ENCODE measurements at places on chromosomes 7 and 10.

DNA sequence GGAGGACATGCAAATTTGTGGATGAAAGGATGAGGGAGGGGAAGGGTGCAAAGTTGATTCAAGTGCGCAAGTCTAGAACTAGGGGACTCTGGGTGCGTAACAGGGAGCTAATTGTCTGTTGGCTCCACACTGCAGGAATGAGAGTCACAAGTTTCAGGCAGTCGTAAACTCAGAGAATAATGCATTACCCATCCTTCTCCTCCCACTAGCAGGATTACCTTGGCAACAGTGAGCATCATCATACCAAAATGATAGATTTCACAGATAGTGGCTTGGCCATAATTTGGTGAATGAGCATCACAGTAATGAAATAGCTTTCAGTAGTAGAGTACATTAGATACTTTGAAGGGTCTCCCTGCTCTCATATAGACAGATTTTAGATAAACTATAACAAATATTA is 565.5 kb downstream of the GALNT17 start:
- no peak for DNase-seq

DNA sequence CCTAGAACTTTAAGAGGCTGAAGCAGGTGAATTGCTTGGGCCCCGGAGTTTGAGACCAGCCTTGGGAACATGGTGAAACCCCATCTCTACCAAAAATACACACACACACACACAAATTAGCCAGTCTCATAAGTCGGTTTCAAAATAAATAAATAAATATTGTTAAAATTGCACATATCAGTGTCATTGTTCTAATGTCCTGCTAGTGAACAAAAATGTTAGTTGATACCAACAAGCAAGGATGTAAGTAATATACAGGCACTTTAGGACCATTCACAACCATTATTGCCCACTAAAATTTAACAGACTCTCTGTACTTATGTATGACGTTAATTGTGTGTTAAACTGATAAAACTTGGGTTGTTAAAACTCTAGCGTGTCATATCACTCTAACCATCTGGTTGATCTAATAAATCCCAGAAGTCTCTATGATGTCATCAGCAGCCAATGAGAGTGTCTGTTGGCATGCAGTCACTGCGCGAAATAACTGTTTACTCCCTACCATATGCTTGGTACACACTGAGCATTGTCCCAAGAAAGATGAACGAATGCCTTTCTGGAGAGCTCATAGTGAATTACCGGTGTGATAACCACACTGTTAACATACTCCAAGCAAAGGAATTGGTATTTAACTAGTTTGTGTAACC is 30.4 kb upstream of the OTUD1 start:
- DNase-seq: no peak

DNA sequence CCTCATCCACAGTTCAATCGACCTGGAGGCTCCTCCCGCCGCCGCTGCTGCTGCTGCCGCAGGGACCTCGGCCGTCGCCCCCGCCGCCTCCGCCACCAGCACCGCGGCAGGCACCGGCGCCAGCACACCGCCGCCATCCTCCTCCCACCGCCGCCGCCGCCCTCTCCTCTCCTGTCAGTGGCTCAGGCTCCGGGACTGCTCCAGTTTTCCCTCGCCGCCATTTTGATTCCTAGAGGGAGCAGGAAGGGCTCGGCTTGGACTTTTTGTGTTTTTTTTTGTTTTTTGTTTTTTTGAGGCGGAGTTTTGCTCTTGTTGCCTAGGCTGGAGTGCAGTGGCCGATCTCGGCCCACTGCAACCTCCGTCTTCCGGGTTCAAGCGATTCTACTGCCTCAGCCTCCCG is 3.0 kb upstream of the MCM10 start:
- DNase-seq: peak; percentile 11

GRCh38 chr10:111319866-111320265 is 243.0 kb downstream of the ADRA2A start:
- DNase-seq: no peak

DNA sequence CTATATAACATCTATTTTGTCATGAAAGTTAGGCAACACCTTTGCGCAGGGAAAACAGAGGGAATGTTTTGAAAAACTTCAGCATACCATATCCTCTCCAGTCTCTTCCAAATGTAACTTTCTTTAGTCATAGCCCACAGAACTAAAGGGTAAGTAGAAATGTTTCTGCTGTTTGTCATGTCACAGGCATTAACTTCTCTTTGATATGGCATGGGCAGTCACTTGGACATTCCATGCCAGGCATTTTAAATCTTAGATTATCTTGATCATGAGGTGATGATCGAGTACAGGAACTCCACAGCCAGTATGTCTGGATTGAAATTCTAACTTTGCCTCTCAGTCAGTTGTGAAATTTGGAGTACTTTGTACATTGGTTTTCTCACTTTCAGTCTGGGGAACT is 27.5 kb upstream of the ETV1 start:
- DNase-seq: no peak

DNA sequence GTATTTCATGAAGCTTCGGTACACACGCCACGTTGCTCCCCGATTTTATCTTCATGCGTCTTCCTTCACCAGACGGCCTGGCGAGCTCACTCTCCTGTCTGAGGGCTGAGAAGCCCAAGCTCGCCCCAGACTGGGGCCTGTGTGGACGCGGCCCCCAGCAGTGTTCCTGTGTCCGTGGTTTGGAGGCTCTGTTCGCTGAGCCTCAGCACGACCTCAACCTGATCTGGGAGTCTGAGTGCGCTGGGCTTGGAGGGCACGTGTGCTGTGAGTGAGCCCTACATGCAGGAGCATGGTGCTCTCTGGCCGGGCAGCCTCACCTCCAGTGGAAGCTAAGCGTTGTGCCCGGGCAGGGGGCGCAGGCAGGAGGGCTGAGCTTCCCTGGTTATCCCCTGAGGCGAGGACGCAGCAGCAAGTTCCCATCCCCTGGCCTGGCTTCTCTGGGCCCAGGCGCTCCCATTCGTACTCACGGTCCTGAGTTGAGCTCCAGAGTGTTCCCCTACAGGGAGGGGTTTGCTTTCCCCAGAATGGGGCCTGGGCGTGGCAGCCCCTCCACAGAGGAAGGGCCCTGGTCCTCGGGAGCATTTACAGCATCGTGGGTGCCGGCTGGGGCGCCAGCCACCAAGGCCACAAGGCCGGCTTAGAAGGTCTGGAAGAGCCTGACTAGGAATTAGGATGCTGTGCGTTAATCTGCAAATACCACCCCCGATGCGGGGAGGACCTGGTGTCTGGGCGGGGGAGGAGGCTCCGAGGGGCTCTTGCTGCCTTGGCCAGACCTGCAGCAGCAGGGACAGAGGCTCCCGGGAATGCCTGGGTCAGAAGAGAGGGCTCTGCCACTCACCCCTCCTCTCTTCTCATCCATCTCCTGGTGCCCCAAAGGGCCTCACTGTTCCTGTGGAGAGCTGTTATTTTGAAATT is 400.6 kb downstream of the DNAJB6 start:
- DNase-seq: no peak

DNA sequence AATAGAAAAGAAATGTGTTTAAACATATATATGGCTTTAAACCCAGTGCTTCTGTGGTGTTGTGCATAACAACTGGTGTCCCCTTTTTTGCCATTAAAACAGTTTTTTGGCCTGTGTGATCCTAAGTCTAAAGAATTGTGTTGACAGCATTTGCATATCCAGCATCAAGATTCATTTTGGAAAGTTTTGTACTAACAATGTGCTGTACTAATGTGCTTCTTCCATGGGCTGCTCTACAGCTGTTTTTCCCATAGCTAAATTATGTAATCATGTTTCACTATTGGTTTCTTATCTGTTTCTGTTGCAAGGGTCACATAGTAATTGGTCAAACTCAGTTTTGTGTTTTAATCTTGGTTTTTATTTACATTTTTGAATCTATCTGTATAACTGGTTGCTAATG is 5.5 kb downstream of the CNNM2 start:
- DNase-seq: no peak

DNA sequence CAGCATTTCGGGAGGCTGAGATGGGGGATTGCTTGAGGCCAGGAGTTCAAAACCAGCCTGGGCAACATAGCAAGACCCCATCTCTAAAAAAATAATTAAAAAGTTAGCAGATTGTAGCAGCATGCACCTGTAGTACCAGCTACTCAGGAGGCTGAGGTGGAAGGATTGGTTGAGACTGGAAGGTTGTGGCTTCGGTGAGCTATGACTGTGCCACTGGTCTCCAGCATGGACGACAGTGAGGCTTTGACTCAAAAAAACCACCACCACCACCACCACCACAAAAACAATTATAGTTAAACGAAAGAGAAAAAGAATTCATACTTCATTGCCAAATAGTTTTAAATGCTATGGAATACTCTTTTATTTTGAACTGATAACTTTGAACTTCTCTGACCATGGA is 63.4 kb downstream of the VTI1A start:
- DNase-seq: peak; percentile 7

GRCh38 chr7:137001041-137001440 is 132.6 kb downstream of the CHRM2 start:
- no peak for DNase-seq

- peak; percentile 31 for DNase-seq
Measured at GRCh38 chr10:69801094-69801433, 642 bp upstream of the COL13A1 start.

DNA sequence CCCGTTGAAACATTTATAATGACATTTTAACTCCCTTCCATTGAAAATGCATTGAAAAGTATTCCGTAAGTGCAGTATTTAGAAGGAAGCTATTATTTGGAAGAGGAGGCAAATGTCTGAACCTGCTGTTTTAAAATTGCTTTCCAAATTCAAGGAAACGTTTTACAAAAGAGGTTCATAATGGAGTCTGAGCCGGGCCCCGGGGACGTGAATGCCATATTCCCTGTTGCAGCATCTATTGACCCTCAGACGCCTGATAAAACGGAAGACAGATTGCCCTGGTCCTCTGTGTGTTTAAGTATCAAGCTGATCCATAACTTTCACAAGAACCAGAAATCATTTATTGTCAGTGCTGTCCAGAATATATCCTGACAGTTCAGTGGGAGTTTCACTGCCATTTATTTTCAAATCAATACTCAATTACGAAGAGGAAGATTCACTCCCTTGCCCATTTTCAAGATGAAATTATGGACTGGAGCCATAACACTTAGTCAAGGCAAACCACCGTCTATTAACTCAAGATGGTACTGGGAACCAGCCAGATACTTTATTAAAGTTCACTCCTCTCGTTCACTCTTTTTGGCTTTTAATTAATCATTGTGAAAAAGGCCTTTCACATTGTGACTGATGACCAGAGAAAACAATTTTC is 435.7 kb upstream of the PFKP start:
- no peak for DNase-seq

DNA sequence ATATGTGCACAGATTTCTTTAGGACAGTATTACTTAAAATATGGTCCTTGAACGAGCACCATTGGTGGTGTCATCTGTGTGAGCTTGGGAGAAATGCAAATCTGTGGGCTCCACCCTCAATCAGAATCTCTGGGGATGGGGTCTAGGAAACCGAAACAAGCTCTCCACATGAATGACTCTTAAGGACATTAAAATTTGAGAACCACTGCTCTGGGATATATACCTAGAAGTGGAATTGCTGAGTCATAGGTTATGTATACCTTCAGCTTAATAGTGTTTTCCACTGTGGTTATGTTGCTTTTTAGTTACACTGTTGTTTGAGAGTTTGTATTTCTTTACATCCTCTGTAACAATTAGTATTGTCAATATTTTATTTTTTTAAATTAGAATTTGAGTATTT is 24.0 kb downstream of the ZNRF2 start:
- DNase-seq: peak; percentile 18

GRCh38 chr10:70494536-70494935 is 16.0 kb downstream of the PALD1 start:
- peak; percentile 19 for DNase-seq

- no peak for DNase-seq
Measured at GRCh38 chr7:80453699-80454340, 58.0 kb downstream of the GNAT3 start.

- no peak for DNase-seq
Measured at GRCh38 chr10:126637501-126637900, 33.0 kb downstream of the C10orf90 start.

GRCh38 chr7:140734729-140735128 is 38.2 kb downstream of the NDUFB2 start:
- DNase-seq: no peak

- no peak for DNase-seq
Measured at GRCh38 chr7:43248961-43249822, 136.7 kb downstream of the HECW1 start.

- no peak for DNase-seq
Measured at GRCh38 chr7:95508780-95509179, 23.0 kb downstream of the ASB4 start.

GRCh38 chr7:5523052-5523711 is 99.5 kb upstream of the TNRC18 start:
- DNase-seq: no peak

DNA sequence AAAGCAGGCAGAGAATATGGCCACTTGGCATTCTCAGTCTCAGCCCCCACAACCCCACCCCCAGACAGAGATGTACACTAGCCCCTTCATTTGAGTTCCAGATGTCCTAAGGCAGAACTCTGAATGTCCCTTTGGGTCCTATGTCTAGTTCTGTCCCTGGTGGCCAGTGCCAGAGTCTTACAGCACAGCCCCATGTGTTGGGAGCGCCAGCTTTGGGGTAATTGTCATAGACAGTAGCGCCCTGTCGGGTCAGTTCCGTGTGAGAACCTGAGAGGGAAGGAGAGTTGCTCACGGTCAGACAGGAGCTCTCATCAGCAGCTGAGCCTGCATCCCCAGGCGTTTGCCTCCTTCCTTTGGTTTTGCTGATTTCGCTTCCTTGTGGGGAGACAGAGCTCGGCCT is 94.9 kb upstream of the INSYN2A start:
- DNase-seq: no peak

DNA sequence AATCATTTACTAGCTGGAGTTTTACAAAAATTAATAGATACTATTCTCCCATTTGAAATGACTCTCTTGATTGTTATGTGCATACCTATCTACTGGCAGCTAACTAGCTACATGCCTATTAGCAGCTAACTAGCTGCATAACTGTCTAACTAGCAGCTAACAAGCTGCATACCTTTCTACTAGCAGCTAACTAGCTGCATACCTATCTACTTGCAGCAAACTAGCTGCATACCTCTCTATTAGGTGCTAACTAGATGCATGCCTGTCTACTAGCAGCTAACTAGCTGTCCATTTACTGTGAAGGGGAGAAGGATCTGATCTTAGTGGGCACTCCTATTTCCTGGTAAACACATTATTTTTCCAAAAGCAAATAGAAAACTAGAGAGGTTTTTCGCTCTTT is 439.4 kb upstream of the PFKP start:
- no peak for DNase-seq

DNA sequence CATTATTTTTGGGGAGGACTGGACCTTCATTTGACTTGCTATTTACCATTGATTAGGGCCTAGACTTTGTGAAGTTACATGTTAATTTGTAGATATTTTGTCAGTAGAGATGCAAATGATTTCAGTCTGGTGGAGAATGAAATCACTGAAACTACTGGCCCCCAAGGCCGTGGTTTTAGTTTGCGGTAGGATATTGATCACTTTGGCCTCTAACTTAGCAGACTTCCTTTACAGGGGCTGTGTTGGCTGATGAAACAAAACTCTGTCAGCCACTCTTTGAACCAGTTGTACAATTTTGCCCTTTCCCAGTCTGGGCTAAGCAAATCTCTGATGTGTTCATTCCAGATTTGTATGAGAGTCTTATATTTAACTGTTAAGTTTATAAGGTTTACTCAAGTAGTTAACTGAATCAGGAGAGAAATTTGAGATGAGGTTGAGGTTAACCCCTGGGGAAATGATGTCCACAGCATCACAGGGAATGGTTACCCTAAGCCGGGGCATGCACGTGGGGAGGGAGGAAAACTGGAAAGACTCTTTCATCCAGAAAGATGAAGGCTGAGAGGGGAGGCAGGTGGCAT is 105.7 kb upstream of the INSIG1 start:
- no peak for DNase-seq

GRCh38 chr7:43072530-43072929 is 39.9 kb upstream of the HECW1 start:
- DNase-seq: no peak

All from stimulated activated CD4-positive, alpha-beta T cell treated with anti-CD3 and anti-CD28 coated beads, Interleukin-4, amount 100 ng/mL, for 24 hours (primary cell).